Hepatic stellate cell (primary cell): ENCODE measurements at places on chromosomes 7 and 10.

DNA sequence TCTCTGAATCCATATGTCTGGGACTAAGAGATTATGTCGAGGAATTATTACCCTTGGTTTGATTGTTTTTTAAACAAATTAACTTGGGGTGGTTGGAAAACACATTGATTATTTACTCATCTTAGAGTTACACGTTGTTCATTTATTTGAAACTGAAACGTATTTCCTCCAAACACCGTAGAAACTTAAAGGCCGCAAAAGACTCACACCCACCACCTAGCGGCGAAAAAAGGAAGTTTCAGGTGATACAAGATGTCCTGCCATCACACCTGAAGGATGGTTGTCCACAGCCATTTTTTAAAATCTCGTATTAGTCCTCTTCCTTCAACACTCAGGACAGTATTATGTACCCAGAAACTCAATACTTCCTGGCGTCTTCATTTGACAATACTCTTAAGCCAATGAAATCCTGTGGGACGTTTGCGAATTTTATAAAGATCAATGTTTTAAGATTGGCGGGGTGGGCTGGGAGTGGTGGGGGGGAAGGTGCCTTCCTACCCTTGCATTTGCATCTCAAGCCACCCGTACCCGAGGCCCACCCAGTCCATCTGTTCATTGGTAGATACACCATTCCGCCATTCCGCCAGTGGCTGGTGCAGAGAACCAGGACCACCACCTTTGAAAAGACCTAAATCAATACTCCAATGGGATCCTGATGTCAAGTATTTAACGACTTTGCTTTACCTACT is 1.4 kb upstream of the LCOR start:
- DNase-seq, result peak; percentile 34

DNA sequence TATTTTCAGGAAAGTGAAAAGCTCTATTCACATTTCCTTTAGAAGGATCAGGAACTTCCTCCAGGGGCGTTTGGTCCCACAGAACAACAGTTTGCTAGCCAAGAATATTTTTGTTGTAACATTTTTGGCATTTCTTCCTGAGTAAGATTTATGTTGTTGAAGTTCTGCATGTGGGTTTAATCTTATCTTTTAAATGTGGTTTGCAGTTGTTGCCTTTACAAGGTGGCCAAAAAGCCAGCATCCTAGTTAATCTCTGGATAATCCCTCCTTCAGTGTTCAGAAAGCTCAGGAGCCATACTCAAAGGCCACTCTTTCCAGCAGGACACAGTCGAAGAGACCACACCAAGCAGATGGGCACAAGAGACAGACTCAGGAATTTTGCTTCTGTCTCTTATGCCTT is 30.0 kb downstream of the SLC26A4 start:
- DNase-seq, result peak; percentile 13

- no peak for DNase-seq
Observed at GRCh38 chr10:90143937-90144336, 442.5 kb downstream of the KIF20B start.

DNA sequence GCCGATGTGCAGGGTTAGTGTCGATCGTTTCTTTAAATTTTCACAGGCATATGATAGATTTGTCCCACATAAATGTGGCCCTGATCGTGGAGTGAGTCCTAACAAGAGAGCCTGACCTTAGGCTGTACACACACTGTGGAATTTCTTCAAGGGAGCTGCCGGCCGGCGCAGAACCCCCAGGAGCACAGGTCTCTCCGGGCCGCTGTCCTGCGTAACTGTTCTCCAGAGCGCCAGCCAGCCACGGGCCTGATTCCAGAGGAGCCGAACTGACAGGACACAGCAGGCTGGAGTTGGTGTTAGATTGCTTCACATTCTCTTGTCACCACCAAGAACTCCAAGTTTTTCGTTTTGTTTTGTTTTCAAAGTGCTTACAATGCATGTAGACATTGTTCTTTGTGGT is 37.3 kb downstream of the SHH start:
- DNase-seq, result no peak

DNA sequence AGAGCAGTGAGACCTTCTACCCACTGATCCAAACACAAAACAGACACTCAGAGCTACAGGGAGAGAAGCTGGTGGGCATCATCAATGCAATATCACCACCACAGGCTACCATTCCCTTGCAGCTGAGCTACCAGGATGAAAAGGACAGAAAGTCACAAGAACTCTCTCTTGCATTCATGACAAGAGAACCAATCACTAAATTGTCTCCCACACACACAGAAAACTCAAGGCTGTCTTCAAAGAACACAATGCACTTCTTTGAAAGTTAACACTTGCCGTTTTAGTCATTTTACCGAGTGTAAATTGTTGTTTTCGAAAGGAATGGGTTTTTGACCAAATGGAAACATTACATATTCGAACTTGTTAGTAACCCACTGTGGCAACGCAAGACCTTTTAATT is 626.6 kb downstream of the SORCS1 start:
- DNase-seq, result no peak

DNA sequence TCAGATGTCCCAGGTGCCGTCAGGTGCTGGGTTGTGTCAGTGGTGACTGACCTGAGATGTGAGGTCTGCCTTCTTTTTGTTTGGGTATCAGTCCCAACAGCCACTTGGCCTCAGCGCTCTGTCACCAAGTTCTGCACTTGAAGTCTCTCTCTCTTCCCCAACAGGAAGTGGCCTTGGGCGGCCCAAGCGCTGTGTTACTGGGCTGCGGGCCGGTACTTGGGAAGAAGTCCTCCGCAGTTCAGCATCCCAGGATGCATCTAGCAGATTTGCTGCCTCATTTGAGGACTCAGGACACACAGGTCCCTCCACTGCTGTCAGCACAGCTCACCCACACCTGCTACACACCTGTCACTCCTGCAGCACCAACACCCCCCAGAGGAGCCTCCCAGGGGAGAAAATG is 40.1 kb downstream of the LYZL2 start:
- DNase-seq, result no peak

GRCh38 chr7:81159402-81159801 is 240.6 kb upstream of the SEMA3C start:
- no peak for DNase-seq

DNA sequence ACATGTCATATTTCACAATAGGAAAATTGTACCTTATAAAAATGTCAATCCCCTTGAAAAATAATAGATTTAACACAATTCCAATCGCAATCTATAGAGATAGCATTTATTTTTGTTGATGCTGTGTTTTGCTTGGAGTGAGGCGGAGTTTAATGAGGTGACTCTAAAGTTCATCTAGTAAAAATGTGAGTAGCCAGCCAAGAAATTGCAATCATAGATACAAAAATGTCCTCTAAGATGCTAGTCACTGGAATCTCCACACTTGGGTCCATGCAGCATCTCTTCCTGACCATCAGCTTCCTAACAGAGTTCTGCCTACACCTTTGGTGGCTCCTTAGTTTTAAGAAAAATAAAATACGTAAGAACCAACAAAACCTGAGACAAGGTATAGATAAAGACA is 44.9 kb downstream of the GLI3 start:
- DNase-seq, result no peak

DNA sequence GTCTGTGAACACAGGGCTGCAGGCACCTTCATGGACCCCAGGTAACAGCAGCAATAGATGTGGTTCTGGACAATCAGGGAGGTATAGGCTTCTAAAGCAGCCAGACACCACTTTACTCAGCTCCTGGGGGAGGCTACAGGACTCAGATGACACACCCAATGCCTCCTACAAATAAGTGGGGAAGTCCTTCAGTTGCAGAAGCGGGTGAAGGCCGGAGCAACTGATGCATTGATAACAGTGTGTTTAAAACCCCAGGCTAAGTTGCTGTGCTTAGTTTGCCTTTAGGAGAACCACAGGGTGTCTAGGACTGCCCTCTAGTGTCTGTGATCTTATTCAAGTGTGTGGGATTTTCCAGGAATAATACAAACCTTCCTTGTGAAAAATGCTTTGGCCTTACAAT is 5.9 kb upstream of the ITGA8 start:
- DNase-seq, result peak; percentile 65

- DNase-seq, result no peak
Observed at GRCh38 chr7:45186261-45186813, 28.7 kb downstream of the RAMP3 start.

DNA sequence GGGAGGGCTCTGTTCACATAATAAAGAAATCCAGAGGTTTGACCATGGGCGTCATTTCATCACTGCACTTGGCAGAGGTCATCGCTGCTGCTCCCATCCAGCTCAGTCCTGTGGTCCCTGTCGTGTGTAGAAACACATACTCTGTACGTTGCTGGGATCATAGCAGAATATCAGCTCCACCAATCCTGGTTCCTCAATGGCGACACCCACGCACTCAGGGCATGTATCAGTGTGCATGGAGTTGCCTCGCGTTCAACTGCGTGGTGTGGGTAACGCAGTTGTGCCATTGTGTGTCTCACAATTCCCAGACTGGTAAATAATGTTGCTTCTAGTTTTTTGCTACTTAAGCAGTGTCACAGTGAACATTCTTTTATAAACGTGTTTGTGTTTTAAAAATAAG is 111.1 kb downstream of the LHPP start:
- DNase-seq, result no peak

GRCh38 chr10:14326581-14326980 is 4.1 kb downstream of the FRMD4A start:
- no peak for DNase-seq

DNA sequence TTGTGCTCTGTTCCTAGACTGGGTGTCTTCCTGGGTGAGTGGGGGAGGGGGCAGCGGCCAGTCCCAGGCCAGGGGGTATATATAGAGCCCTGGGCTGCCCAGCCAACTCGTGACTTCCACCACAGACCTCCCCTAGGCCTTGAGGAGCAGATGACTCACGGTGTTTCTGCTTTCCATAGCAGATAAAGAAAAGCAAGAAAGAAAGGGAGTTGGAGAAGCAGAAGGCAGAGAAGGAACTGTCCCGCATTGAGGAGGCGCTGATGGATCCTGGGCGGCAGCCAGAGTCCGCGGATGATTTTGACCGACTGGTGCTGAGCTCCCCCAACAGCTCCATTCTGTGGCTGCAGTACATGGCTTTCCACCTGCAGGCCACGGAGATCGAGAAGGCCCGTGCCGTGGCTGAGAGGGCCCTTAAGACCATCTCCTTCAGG is 10.1 kb downstream of the CALHM2 start:
- DNase-seq, result peak; percentile 90

GRCh38 chr7:45401155-45401554 is 173.0 kb upstream of the ADCY1 start:
- no peak for DNase-seq

DNA sequence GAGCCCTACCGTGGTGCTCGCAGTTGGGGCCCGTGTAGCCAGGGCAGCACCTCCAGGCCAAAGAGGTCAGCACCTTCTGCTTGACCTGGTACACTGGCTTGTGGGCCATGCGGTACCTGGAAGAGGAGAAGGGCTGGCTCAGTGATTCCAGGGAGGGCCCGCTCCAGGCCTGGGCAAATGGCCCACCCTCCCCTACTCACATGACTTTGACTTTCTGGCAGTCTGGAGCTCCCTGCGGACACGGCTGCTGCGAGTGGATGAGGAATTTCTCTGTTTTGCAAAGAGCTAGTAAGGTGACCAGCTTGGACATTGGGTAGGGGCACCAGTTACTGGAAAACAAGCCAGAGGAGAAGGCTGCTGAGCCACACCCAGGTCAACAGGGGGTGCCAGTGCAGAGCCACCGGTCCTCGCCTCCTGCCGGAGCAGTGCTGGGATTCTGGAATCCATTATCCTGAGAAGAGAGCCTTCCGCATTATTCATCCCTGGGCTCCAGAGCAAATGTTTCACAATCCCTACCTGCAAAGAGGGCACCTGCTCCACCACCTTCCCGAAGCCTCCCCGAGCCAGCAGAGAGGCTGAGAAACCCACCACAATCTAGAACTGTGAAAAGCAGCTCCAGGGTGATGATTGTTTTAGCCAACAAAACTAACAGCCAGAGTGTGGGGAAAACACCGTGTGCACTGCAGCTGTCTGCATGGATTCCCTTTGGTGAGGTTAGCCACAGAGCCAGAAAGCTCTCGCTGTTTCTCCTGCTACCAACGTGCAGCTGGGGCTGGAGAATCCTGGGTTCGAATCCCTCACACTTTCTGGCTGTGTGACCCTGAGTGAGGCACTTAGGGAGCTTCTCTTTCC is 11.8 kb downstream of the MMRN2 start:
- no peak for DNase-seq

DNA sequence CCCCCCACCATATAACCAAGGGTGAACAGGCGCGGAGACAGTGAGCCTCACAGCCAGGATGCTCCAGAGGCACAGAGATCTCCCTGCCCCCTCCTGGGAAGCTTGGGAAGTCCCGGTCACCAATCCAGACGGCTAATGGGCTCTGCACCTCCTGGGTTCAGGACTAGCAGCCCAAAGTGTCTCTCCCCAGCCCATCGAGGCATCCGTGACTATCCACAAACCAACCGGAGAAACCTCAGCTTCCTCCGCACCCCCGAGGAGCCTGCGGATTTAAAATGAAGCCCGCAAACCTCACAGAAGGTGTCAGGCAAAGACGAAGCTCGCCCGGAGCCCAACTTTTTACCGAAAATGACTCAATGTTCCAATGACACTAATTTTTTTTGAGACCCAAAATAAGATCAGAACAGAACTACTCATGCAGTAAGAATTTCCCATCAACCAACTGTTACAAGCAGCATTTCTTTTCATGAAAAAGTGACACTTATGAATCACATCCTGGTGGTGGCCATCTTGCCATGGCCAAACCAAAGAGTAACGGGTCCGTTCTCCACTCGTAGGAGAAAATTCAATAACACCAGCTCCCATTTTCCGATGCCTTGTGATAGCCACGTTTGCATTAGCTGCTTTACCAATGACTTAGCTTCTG is 6.0 kb downstream of the PDGFA start:
- peak; percentile 89 for DNase-seq

GRCh38 chr10:17250736-17251135 is 22.7 kb downstream of the VIM start:
- no peak for DNase-seq

GRCh38 chr7:27324246-27324645 is 81.6 kb downstream of the EVX1 start:
- DNase-seq, result no peak

DNA sequence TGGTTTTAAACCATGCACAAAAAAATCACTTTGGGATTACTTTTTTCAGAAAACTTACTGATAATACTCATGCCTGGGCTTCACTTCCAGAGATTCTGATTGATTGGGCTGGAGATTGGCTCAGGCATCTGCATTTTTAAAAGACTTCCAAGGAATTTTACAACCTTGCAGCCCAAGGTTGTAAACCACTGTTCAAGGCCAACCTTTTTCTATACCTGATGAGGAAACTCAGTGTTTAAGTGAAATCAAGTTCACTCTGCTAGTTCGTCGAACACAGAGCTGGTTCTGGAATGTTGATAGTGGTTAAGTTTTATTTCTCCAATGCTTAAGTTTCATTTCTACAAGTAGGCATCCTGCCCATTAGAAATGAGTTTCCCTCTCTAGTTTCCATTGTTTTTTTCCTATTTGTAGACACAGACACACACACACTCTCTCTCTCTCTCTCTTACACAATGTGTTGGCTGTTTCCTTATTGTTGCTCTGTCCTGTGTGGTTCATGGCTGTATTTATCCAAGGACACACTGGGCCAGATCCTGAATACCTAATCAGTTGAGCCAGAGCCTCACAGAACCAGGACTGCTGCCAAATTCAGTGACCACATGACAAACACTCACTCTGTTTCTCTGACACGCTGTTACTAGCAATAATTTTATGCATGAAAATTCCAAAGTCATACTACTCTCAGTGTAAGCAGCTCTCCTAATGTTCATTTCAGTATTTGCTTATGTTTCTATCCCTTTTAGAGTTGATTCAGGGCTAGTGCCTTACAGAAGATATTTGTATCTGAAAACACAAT is 3.7 kb upstream of the IFIT1B start:
- DNase-seq, result peak; percentile 56

- DNase-seq, result no peak
Observed at GRCh38 chr10:380313-380940, 245.2 kb downstream of the ZMYND11 start.

- DNase-seq, result peak; percentile 6
Observed at GRCh38 chr7:138089080-138089901, 13.0 kb downstream of the AKR1D1 start.
